Activated naive CD4-positive, alpha-beta T cell treated with anti-CD3 and anti-CD28 coated beads, Interleukin-2, amount 10 ng/mL, durations not matched to agents 7 days and 5 days (primary cell): ENCODE measurements at places on chromosomes 5 and 9.

- no peak overlapping the region for H3K4me3 ChIP-seq
- H3K27ac ChIP-seq = peak overlapping the region; percentile 80
- no peaks in the 10 kb centered on the region for H3K27me3 ChIP-seq
- no peak for DNase-seq
- H3K4me1 ChIP-seq = peaks cover 37% of the 10 kb centered on the region
Observed at GRCh38 chr5:32276173-32276853, 36.4 kb downstream of the MTMR12 start.

GRCh38 chr5:76642390-76643040, 19.3 kb upstream of the F2RL2 start:
- DNase-seq = no peak
- H3K4me1 ChIP-seq = peaks cover 18% of the 10 kb centered on the region
- no peak overlapping the region for H3K4me3 ChIP-seq
- H3K36me3 ChIP-seq = peaks cover 67% of the 10 kb centered on the region
- no peak overlapping the region for H3K27ac ChIP-seq
- no peaks in the 10 kb centered on the region for H3K27me3 ChIP-seq

- no peaks in the 10 kb centered on the region for H3K4me1 ChIP-seq
- DNase-seq = no peak
- H3K4me3 ChIP-seq = no peak overlapping the region
- H3K27me3 ChIP-seq = no peaks in the 10 kb centered on the region
Observed at GRCh38 chr5:28397502-28397941, 1359.1 kb upstream of the CDH9 start.

- H3K4me3 ChIP-seq = no peak overlapping the region
- no peak for DNase-seq
- no peaks in the 10 kb centered on the region for H3K4me1 ChIP-seq
- no peak overlapping the region for H3K27ac ChIP-seq
- H3K36me3 ChIP-seq = no peaks in the 10 kb centered on the region
Observed at GRCh38 chr9:136566901-136567300, 21.1 kb upstream of the NOTCH1 start.

GRCh38 chr9:111799915-111800526, 5.3 kb upstream of the SHOC1 start:
- no peaks in the 10 kb centered on the region for H3K36me3 ChIP-seq
- no peaks in the 10 kb centered on the region for H3K27me3 ChIP-seq
- DNase-seq = no peak

GRCh38 chr9:35518225-35518821, 28.4 kb downstream of the RUSC2 start:
- H3K27me3 ChIP-seq = no peaks in the 10 kb centered on the region
- no peak overlapping the region for H3K27ac ChIP-seq
- no peak for DNase-seq
- no peaks in the 10 kb centered on the region for H3K36me3 ChIP-seq

DNA sequence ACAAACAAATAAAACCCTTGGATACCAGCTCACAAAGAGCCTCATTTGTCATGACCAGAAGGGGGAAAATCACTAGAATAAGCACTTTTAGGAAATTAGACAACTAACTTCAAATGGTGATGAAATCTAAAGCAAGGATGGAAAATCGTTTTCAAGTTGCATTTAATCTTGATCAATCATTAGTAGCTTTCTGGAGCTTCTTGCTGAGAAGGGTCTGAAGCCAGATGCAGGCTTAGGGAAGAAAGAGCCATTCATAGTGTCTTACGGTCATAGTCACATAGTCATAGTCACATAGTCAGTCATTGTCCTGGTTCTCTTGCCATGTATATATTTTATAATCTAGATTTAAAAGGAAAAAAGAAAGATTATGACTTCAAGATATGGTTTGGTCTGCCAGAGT, 610.5 kb downstream of the ACTL7B start:
- no peak for DNase-seq
- no peak overlapping the region for H3K27ac ChIP-seq
- H3K4me1 ChIP-seq = no peaks in the 10 kb centered on the region
- H3K27me3 ChIP-seq = no peaks in the 10 kb centered on the region

DNA sequence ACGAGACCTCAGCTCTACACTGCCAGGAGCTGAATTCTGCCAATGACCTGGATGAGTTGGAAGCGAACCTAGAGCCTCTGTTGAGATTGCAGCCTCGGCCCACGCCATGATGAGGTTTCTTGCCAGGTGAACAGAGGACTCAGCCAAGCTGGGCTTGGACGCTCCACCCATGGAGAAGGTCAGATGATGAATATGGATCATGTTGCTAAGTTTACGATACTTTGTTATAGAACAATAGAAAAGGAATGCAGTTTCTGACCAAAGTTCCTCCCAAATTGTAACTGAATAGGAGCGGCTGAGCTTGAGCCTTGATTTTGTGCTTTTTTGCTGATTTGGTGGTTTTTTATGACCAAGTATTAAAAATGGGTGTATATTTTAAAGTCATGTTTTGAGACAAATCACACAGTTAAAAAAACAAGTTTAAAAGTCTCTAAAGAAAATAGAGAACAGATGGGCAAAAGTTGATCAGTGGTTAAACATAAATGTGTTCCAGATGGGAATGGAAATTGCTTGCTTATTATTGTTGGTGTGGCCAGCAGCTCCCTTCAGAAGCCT, 32.9 kb downstream of the ROPN1L start:
- H3K4me1 ChIP-seq = no peaks in the 10 kb centered on the region
- H3K27ac ChIP-seq = no peak overlapping the region
- peaks cover 42% of the 10 kb centered on the region for H3K27me3 ChIP-seq
- no peak for DNase-seq
- H3K4me3 ChIP-seq = no peak overlapping the region

GRCh38 chr5:160747987-160748386, 104.0 kb downstream of the ATP10B start:
- H3K4me1 ChIP-seq = no peaks in the 10 kb centered on the region
- no peaks in the 10 kb centered on the region for H3K36me3 ChIP-seq
- no peak overlapping the region for H3K27ac ChIP-seq
- no peak overlapping the region for H3K4me3 ChIP-seq

GRCh38 chr5:86968301-86968753, 299.4 kb upstream of the RASA1 start:
- no peak for DNase-seq
- no peaks in the 10 kb centered on the region for H3K4me1 ChIP-seq
- no peaks in the 10 kb centered on the region for H3K36me3 ChIP-seq

DNA sequence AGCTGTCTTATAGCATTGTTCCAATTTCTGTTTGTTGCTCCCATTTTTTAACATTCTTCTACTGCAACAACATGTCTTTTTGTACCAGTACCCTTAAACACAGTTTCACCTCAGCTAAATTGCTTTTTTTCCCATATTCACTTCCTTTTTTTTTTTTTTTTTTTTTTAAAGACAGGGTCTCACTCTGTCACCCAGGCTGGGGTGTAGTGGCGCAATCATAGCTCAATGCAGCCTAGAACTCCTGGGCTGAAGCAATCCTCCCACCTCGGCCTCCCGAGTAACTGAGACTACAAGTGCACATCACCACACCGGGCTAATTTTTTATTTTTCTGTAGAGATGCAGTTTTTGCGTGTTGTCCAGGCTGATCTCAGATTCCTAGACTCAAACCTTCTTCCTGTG, 161.3 kb downstream of the NIPBL start:
- H3K4me3 ChIP-seq = no peak overlapping the region
- H3K4me1 ChIP-seq = no peaks in the 10 kb centered on the region
- H3K27me3 ChIP-seq = no peaks in the 10 kb centered on the region
- H3K27ac ChIP-seq = no peak overlapping the region
- no peak for DNase-seq

GRCh38 chr9:100350188-100350587, 2.6 kb downstream of the TEX10 start:
- H3K27ac ChIP-seq = no peak overlapping the region
- peaks cover 47% of the 10 kb centered on the region for H3K4me1 ChIP-seq
- no peak for DNase-seq
- no peaks in the 10 kb centered on the region for H3K27me3 ChIP-seq
- H3K4me3 ChIP-seq = no peak overlapping the region

DNA sequence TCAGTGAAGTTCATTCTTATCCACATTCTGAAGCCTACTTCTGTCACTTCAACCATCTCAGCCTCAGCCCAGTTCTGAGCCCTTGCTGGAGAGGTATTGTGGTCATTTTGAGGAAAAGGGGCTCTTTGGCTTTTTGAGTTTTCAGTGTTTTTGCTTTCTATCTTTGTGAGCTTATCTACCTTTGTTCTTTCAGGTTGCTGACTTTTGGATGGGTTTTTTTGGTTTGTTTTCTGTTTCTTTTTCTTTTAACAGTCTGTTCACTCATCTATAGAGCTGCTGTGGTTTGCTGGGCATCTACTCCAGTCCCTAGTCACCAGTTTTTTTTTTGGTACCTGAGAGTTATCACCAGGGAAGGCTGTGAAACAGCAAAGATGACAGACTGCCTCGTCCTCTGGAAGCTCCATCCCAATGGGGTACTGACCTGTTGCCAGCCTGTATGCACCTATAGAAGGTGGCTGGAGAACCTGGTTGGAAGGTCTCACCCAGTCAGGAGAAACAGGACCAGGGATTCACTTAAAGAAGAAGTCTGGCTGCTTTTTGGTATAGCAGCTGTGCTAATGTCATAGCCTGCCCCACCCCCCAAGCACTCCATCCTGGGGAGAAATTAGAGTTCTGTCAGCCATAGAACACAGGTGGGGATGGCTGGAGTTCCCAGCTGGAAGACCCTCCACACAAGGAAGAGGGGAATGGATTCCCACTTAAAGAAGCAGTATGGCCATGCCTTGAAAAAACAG, 138.6 kb upstream of the TSLP start:
- no peak for DNase-seq
- H3K27ac ChIP-seq = no peak overlapping the region
- H3K4me1 ChIP-seq = no peaks in the 10 kb centered on the region
- no peaks in the 10 kb centered on the region for H3K36me3 ChIP-seq
- no peaks in the 10 kb centered on the region for H3K27me3 ChIP-seq
- H3K4me3 ChIP-seq = no peak overlapping the region

- H3K27ac ChIP-seq = no peak overlapping the region
- no peak overlapping the region for H3K4me3 ChIP-seq
- no peaks in the 10 kb centered on the region for H3K36me3 ChIP-seq
Observed at GRCh38 chr5:58394339-58394738, 65.5 kb downstream of the PLK2 start.

- peaks cover 13% of the 10 kb centered on the region for H3K4me1 ChIP-seq
- DNase-seq = no peak
- H3K27ac ChIP-seq = no peak overlapping the region
- H3K4me3 ChIP-seq = no peak overlapping the region
- H3K27me3 ChIP-seq = peaks cover 8% of the 10 kb centered on the region
- H3K36me3 ChIP-seq = no peaks in the 10 kb centered on the region
Observed at GRCh38 chr5:159005062-159005461, 94.7 kb downstream of the EBF1 start.

- H3K4me1 ChIP-seq = no peaks in the 10 kb centered on the region
- H3K4me3 ChIP-seq = no peak overlapping the region
- H3K27me3 ChIP-seq = no peaks in the 10 kb centered on the region
- H3K36me3 ChIP-seq = no peaks in the 10 kb centered on the region
Observed at GRCh38 chr9:18926513-18926912, 106.5 kb downstream of the SAXO1 start.

GRCh38 chr5:161547738-161548486, 1.4 kb upstream of the GABRB2 start:
- H3K27ac ChIP-seq = no peak overlapping the region
- DNase-seq = peak; percentile 20
- H3K4me1 ChIP-seq = peaks cover 16% of the 10 kb centered on the region
- H3K36me3 ChIP-seq = no peaks in the 10 kb centered on the region
- no peak overlapping the region for H3K4me3 ChIP-seq

DNA sequence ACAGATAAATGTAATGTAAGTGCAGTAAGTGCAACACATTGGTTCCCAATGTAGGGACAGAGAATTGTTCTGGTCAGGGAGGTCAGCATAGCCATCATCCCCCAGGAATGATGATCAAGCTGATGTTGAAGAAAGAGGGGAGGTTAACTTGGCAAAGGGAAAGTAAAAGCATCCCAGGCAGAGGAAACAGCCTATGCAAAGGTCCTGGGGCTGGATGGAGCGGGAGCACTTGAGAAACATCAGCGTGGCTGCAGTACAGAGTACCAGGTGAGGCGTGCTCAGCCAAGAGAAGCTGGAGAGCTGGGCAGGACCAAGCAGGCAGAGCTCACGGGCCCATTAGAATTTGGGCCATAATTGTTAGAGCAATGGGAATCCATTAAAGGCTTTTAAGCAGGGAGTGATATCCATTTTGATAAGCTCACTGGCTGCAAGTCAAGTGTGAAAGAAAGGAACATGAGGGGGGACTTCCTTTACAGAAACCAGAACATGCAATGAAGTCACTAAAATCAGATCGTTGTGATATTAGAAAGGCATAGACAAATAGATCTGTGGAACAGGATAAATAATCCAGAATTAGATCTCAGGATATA, 50.1 kb upstream of the HAND1 start:
- H3K27ac ChIP-seq = no peak overlapping the region
- H3K36me3 ChIP-seq = no peaks in the 10 kb centered on the region
- H3K4me1 ChIP-seq = no peaks in the 10 kb centered on the region
- no peak for DNase-seq

- H3K27me3 ChIP-seq = peaks cover 39% of the 10 kb centered on the region
- no peak overlapping the region for H3K4me3 ChIP-seq
- no peak overlapping the region for H3K27ac ChIP-seq
- DNase-seq = no peak
Observed at GRCh38 chr5:181127907-181128626, 2.9 kb downstream of the OR2V1 start.

GRCh38 chr9:72960446-72960845, 7.6 kb upstream of the ALDH1A1 start:
- no peaks in the 10 kb centered on the region for H3K36me3 ChIP-seq
- H3K27ac ChIP-seq = no peak overlapping the region
- H3K4me3 ChIP-seq = no peak overlapping the region
- no peaks in the 10 kb centered on the region for H3K4me1 ChIP-seq

DNA sequence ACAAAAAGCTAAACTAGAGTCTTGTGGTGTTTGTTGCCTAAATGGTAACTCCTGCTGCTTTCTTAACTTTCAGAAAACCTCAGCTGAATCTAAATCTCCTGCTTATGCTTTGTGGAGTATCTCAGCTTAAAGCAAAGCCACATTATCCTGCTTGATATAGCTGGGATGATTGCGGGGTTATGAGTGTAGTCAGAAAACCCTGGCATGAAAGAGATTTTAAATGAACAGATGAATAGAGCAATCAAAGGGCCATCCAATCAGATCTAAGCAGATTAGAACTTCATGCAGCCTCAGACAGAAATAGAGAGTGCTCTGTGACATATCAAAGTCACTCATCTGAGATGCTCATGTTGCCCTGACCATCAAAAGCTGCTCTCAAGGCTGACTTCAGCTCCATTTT, 305.5 kb downstream of the DMRT2 start:
- H3K36me3 ChIP-seq = no peaks in the 10 kb centered on the region
- H3K27ac ChIP-seq = no peak overlapping the region
- no peaks in the 10 kb centered on the region for H3K4me1 ChIP-seq
- peaks cover 9% of the 10 kb centered on the region for H3K27me3 ChIP-seq
- no peak for DNase-seq

- H3K36me3 ChIP-seq = no peaks in the 10 kb centered on the region
- H3K4me3 ChIP-seq = no peak overlapping the region
- no peak overlapping the region for H3K27ac ChIP-seq
- peaks cover 42% of the 10 kb centered on the region for H3K27me3 ChIP-seq
Observed at GRCh38 chr5:6820851-6821479, 107.7 kb downstream of the TENT4A start.
